ENCODE measurements at places on chromosomes 2 and 18. TPM values are rescaled to one million over a fixed set of nuclear protein-coding genes. Genes with fewer than 3 reads are reported as not detected.

DNA sequence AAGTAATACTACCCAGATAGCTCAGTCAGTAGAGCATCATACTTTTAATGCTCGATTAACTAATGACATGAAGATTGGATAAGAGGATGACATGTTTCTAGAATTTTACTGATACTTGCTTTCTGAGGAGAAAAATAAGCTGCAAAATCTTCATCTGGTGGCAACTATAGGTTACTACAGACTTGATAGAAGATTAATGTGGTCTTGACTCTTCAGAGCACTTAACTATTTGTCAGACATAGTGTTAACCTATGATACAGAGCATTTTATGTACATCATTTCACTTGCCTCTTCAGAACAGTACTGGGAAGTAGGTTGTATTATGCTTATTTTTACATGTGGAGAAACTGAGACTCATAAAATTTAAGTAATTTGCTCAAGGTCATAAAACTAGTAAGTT, 83.9 kb downstream of the UBR3 start:
- H3K36me3 ChIP-seq, result peaks cover 14% of the 10 kb centered on the region
- no peaks in the 10 kb centered on the region for H3K27me3 ChIP-seq
- no peak overlapping the region for H3K27ac ChIP-seq
- no peak overlapping the region for H3K4me3 ChIP-seq
- no peak for DNase-seq

DNA sequence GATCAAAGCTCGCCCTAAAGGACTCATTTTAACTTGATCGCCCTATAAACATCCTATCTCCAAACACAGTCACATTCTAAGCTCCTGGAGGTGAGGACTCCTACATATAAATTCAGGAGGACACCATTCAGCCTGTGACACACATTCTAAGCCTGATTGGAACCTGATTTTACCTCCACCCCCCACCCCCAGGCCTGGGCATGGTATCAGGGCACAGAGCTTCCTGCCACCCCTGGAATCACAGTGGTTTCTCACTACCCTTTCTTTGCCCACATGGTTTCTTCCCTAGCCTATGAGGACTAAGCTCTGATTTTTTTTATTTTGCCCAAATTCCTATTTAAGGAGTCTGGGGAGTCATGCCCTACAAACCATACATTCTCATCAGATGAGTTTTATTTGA, 428.1 kb upstream of the ID2 start:
- H3K27ac ChIP-seq, result no peak overlapping the region
- no peak overlapping the region for H3K4me3 ChIP-seq
- H3K36me3 ChIP-seq, result no peaks in the 10 kb centered on the region
- H3K27me3 ChIP-seq, result no peaks in the 10 kb centered on the region

- H3K36me3 ChIP-seq, result no peaks in the 10 kb centered on the region
- H3K4me1 ChIP-seq, result peaks cover 25% of the 10 kb centered on the region
- peak overlapping the region; percentile 79 for H3K27ac ChIP-seq
- DNase-seq, result no peak
- H3K27me3 ChIP-seq, result no peaks in the 10 kb centered on the region
Observed at GRCh38 chr2:134348760-134349159, 94.9 kb downstream of the MGAT5 start.

- no peak overlapping the region for H3K4me3 ChIP-seq
- H3K4me1 ChIP-seq, result no peaks in the 10 kb centered on the region
- no peaks in the 10 kb centered on the region for H3K36me3 ChIP-seq
- no peak overlapping the region for H3K27ac ChIP-seq
Observed at GRCh38 chr18:67776929-67777328, 260.4 kb upstream of the DSEL start.

- peak overlapping the region; percentile 31 for H3K4me3 ChIP-seq
- H3K36me3 ChIP-seq, result peaks cover 9% of the 10 kb centered on the region
- peaks cover 10% of the 10 kb centered on the region for H3K4me1 ChIP-seq
Observed at GRCh38 chr18:21682371-21683051, 22.1 kb downstream of the ABHD3 start.

- H3K4me3 ChIP-seq, result no peak overlapping the region
- peak; percentile 61 for DNase-seq
- no peaks in the 10 kb centered on the region for H3K36me3 ChIP-seq
- no peaks in the 10 kb centered on the region for H3K4me1 ChIP-seq
- peaks cover 18% of the 10 kb centered on the region for H3K27me3 ChIP-seq
Observed at GRCh38 chr2:26577442-26578112, 63.6 kb downstream of the CIB4 start.

DNA sequence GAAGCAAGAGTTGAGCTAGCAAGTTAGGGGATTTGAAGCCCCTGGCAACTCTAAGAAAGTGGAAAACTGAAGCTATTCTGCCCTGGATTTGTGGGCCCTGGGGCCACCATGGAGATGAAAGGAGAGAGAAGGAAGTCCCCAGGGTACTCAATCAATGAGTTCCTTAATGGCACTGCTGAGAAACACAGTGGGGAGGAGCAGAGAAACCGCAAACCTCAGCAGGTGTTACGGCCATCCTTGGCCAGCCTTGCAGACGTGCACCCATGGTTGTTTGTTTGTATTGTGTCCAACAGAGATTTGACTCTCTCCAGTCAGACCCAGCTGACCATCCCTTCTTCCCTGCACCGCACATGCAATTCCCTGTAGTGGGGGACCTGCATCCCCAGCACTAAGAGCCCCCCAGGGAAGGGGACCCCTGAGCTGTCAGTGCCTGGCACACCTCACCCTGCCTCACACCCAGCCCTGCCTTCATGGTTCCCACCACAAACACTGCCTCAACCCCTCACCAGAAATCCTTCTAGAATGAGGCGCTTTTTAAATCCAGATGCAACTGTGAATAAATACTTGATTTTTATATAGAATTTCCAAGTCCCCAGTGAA, 255.3 kb downstream of the SH3BP4 start:
- no peak overlapping the region for H3K4me3 ChIP-seq
- no peak overlapping the region for H3K27ac ChIP-seq
- no peak for DNase-seq
- no peaks in the 10 kb centered on the region for H3K4me1 ChIP-seq
- H3K36me3 ChIP-seq, result no peaks in the 10 kb centered on the region
- H3K27me3 ChIP-seq, result no peaks in the 10 kb centered on the region

GRCh38 chr2:233468047-233468740, 98.4 kb downstream of the USP40 start:
- no peak overlapping the region for H3K27ac ChIP-seq
- no peak for DNase-seq
- no peaks in the 10 kb centered on the region for H3K4me1 ChIP-seq
- H3K4me3 ChIP-seq, result no peak overlapping the region
- H3K27me3 ChIP-seq, result no peaks in the 10 kb centered on the region

DNA sequence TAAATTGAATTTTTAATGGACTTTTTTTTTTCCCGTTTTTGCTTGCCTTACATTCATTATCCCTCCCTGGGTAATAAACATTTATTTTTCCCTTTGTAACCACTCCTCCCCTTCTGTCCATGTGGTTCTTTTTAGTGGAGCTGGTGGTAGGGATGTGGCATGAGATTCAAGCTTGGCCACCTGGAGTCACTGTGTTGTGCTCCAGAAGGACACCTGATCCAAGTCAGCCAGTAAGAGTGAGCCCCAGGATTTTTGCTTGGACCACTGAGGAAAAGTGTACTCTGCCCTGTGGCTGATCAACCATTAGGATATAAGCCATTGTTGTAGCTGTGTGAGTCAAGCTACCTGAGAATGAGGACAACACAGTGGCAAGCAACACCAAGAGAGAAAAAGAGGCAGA, 11.1 kb upstream of the ACTR3 start:
- no peak overlapping the region for H3K4me3 ChIP-seq
- H3K36me3 ChIP-seq, result no peaks in the 10 kb centered on the region
- DNase-seq, result no peak
- H3K27me3 ChIP-seq, result no peaks in the 10 kb centered on the region
- H3K27ac ChIP-seq, result no peak overlapping the region
- H3K4me1 ChIP-seq, result peaks cover 35% of the 10 kb centered on the region

- no peak overlapping the region for H3K27ac ChIP-seq
- H3K4me1 ChIP-seq, result no peaks in the 10 kb centered on the region
- H3K36me3 ChIP-seq, result no peaks in the 10 kb centered on the region
- no peak overlapping the region for H3K4me3 ChIP-seq
Observed at GRCh38 chr2:223082706-223083105, 30.7 kb downstream of the KCNE4 start.

DNA sequence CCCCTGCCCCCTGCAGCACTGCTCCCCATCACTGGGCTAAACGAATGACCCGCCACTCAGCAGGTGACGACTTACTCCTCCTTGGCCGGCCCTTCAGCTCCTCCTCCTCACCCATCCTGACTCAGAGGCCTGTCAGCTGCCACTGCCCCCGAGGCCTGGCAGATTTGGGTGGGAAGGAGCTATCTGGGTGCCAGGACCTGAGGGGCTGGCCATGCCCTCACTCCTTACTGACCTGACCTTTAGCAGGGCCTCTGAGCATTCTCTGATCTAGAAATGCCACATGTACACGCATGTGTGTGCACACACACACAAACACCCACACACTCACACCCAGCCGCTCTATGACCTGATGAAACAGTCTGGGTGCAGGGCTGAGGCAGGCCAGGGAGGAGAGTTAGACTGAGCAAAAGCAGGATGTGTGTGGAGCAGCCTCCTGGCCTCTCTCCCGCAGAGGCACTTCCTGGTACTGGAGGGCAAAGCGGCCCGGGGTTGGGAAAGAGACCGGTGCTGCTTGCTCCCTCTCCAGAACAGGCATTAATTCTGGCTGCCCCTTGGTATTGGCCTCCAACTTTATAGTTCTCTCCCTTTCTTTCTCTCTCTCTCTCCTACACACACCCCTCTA, 68.0 kb downstream of the ZFP36L2 start:
- no peak for DNase-seq
- peak overlapping the region; percentile 51 for H3K27ac ChIP-seq
- H3K4me3 ChIP-seq, result no peak overlapping the region
- H3K27me3 ChIP-seq, result no peaks in the 10 kb centered on the region

DNA sequence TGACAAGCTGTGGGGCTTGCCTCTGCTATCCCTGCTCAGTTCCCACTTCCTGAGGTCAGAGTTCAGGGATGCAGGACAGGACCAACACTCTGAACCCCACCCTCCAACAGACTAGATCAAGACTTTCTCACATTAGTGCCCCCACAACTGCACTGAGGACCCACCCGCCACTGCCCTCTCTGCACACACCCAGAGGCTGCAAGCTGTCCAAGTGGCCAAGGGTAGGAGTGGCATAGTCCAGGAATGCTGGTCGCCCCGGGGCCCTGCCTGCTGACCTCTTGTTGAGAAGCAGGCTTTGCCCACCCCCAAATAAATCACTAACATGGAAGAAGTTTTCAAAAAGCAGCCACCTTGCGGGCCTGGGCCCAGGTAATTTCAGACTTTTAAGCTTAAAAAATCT, 5.5 kb upstream of the KIF1A start:
- no peak for DNase-seq
- H3K4me3 ChIP-seq, result no peak overlapping the region
- no peaks in the 10 kb centered on the region for H3K4me1 ChIP-seq
- no peaks in the 10 kb centered on the region for H3K36me3 ChIP-seq

DNA sequence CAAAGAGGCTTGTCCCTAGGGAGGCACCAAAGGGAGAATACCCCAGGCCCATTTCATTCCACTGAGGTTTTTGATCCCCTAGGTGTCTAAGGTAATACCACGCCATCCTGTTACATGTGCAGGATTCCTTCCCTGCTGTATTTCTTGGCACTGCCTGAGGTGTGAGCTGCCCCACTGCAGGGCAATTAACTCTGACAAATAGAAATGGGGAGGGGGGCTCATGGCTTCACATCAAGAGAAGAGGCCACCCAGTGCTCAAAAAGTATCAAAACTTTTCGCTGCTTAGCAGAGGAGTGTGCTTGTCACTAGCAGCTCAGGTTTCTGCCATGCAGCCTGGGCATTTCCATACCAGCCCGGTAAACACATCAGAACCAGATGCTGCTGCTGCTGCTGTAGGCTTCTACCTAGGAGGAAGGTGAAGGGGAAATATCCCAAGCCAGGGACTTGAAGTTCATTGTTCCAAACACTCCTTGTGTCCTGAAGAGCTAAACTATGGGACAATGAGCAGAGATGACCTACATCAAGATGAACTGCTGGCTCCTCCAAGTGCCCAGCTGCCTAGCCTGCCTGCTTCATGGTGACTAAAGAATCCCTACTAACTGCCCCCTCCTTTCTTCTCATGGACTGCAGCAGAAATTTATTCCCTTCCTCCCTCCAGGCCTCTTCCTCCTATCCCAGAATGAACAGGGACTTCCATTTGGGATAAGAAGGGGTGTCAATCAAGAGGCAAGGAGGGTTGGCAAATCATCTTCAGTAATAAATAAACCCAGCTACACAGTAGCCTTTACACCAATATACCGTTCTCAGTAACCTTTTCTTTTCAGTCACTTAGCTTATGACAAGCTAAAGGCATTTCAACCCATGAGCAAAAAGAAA, 16.4 kb downstream of the POU3F3 start:
- DNase-seq, result no peak
- H3K27me3 ChIP-seq, result peaks cover 44% of the 10 kb centered on the region
- H3K4me3 ChIP-seq, result no peak overlapping the region
- no peak overlapping the region for H3K27ac ChIP-seq

DNA sequence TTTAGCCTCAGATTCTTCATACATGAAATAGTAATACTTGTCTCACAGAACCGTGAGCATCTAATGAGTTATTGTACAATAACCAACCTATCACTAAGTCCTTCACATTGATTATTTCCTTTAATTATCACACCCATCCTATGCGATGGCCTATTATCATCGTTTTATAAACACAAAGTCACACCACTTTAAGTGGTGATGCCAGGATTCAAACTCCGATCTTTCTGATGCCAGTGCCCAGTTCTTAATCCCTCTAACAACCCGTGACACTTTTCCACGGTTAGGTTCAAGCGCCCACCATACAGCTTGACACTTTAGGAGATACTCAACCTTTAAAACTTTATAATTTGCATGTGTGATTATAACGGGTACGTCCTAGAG, 523 bp upstream of the ALMS1 start:
- no peaks in the 10 kb centered on the region for H3K27me3 ChIP-seq
- peak overlapping the region; percentile 62 for H3K27ac ChIP-seq
- DNase-seq, result no peak
- peak overlapping the region; percentile 74 for H3K4me3 ChIP-seq
- peaks cover 19% of the 10 kb centered on the region for H3K4me1 ChIP-seq

- H3K4me1 ChIP-seq, result peaks cover 47% of the 10 kb centered on the region
- H3K27ac ChIP-seq, result peak overlapping the region; percentile 73
- H3K27me3 ChIP-seq, result no peaks in the 10 kb centered on the region
- DNase-seq, result no peak
- H3K36me3 ChIP-seq, result peaks cover 16% of the 10 kb centered on the region
- H3K4me3 ChIP-seq, result peak overlapping the region; percentile 92
Observed at GRCh38 chr2:177393203-177393755, 706 bp downstream of the AGPS start.

- no peaks in the 10 kb centered on the region for H3K4me1 ChIP-seq
- no peak overlapping the region for H3K27ac ChIP-seq
- H3K4me3 ChIP-seq, result no peak overlapping the region
- no peak for DNase-seq
- H3K27me3 ChIP-seq, result no peaks in the 10 kb centered on the region
Observed at GRCh38 chr2:74259191-74259590, 60.8 kb downstream of the MTHFD2 start.

- H3K36me3 ChIP-seq, result peaks cover 11% of the 10 kb centered on the region
- H3K27ac ChIP-seq, result no peak overlapping the region
- peaks cover 13% of the 10 kb centered on the region for H3K4me1 ChIP-seq
- no peaks in the 10 kb centered on the region for H3K27me3 ChIP-seq
Observed at GRCh38 chr2:189683348-189683747, 8.9 kb downstream of the ANKAR start.

GRCh38 chr18:67104700-67105284, 411.7 kb downstream of the DSEL start:
- H3K4me1 ChIP-seq, result no peaks in the 10 kb centered on the region
- H3K4me3 ChIP-seq, result no peak overlapping the region
- no peaks in the 10 kb centered on the region for H3K36me3 ChIP-seq
- H3K27ac ChIP-seq, result no peak overlapping the region

ABCB11 gene
- not detected for total RNA-seq

CFC1 gene
- not detected for total RNA-seq

RUFY4 gene
- not detected for total RNA-seq

IL36B gene
- not detected for total RNA-seq

KCNG2 gene
- total RNA-seq, result not detected

COL6A3 gene
- total RNA-seq, result 160 TPM

SCN2A gene
- total RNA-seq, result 0.05 TPM

FAM228A gene
- total RNA-seq, result not detected

SMAD2 gene
- total RNA-seq, result 127 TPM

CIB4 gene
- total RNA-seq, result not detected

Data from SJSA1 (cell line).